Activated effector memory CD4-positive, alpha-beta T cell treated with Interleukin-2 at 50 U/mL for 16 hours (primary cell): ENCODE measurements at places on chromosomes 7 and 10.

DNA sequence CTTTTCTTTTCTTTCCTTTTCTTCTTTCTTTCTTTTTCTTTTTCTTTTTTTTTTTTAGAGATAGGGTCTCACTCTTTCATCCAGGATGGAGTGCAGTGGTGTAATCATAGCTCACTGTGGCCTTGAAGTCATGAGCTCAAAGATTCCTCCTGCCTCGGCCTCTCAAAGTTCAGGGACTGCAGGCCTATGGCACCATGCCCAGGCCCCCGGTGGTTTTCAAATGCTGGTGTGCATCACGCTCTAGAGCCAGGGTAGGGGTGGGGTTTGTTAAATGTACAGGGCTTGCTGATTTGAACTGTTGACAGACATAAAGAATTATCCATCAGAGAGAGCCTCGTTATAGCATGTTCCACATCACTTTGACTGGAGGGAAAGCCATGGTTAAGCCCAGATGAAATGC, 5.8 kb downstream of the MINDY4 start:
- DNase-seq: no peak

- DNase-seq: no peak
Measured at GRCh38 chr10:111579473-111579872, 502.6 kb downstream of the ADRA2A start.

DNA sequence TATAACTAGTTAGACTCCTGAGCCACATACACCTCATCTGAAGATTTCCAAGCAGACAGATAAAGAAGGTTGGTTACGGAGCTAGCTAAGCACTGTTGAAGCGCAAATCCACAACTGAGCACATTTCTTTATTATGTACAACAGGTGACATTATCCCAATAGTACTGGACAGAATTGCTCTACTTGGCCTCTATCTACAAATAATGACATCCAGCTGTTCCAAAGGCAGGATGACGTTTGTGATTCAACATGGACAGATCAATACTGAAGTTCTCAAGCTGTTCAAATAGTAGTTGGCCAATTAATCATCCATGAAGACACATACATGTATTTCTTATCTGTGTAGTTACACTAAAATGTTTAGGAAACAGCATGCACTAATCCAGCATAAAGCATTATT, 101.0 kb downstream of the UBE2H start:
- DNase-seq: no peak

DNA sequence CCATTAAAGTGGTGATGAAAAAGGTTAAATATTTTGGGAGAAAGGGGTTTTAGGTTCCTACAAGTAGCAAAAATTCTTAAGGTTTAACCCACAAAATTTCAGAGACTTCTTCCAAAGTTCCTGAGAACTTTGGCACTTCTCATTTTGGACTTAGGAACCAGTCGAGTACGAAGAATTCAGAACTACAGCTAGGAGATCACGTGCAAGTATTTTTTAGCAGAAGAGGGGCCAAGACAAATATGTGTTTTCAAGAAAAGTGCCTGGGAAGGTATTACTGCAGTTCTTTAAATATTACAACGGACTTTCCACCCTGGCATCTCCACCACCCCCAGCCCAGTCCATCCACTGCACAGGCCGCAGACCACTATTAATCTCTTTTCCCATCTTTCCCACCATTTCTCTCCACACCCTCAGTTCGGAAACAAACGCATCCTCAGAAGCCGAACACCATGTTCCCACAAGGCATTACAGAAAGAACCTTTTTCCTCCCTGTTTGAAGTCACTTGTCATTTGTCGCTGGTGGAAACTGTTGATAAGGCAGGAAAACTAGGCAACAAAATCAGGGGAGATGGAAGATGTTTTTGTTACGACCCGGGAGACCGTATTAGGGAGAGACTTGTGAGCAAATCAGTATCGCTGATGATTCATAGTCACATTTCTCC, 7.1 kb downstream of the INHBA start:
- no peak for DNase-seq

GRCh38 chr7:77239471-77239870, 39.9 kb upstream of the FGL2 start:
- DNase-seq: no peak

DNA sequence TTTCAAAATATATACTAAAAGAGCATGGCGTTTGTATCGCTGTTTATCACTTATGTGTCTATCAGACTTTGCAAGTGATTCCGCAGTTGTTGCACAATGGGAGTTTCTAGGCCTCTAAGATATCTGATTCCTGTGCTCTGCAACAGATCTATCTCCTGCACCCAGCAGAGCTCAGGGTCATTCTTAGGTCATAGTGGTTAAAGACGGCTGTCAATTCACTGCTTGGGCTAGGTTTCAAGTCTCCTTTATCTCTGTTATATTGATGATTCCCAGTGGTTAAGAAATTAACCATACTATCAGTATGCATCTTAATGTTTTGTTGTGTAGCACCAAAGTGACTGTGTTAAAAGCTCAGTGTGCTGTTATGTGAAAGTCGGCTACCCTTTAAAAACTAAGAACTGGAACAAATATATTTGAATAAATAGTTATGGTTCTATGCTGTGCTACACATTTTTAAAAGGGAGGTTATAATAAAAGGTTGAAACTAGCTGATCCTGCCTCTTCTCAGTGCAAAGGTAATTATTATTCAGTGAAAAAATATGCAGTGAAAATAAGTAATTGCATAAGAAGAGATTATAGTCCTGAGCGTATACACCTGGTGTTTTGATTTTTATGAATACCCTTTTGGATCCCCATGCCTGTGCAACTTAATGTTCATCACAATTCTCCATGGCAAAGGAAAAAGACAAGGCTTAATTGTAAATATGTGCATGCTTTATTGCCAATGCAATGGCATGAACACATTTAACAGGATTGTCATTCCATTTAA, 24.0 kb downstream of the HOXA1 start:
- DNase-seq: no peak

DNA sequence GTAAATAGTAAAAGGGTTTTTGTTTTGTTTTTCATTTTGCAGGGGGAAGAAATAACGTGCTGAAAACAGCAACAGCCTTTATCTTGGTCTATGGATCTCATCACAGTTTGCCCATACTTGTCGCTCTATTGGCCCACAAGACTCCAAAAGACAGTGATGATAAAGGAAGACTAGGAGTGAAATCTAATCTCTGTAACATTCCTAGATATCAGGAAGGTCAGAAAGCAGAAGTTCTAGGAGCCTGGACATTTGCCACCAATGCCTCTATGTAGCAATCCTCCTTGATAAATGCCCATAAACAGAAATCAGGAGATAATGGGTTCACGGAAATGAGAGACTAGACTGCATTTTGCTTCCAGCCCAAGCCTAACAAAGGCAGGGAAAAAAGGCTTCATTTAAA, 8.9 kb downstream of the CUBN start:
- DNase-seq: no peak

GRCh38 chr10:72334196-72334824, 20.4 kb downstream of the DNAJB12 start:
- DNase-seq: no peak

DNA sequence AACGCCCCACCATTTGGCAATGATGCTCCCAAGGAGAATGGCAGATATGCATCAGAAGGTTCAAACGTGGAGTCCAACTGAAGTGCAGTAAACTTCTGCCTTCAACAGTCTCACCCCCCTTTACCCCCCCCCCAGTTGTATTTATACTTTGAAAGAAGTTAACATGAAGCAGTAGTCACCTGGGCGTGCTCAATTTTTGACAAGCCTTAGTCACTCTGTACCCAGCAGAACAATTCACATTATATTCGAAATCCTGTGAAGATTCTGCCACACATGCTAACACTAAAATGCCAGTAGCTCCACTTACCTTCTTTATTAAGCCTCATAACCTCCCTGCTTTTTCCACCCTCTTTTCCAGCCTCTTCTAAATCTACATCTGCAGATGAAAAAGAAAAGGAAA, 894 bp downstream of the ATXN7L1 start:
- no peak for DNase-seq

GRCh38 chr7:2172311-2173188, 60.2 kb downstream of the MAD1L1 start:
- DNase-seq: no peak

DNA sequence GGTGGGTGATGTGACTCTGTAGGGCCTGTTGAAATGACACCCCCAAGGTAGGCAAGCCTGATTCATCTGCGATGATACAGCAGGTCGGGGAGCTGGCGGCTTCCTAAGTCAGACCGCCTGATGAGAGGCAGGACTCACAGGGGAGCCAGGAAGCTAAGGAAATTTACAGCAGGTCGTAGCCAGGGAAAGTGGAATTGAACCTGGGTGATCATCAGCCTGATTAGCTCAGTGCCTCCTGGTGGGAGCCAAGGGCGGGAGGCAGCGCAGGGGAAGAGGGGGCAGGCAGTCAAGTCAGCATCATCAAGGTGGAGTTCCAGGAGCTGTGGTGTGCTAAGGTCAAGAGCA, 18.5 kb upstream of the TRIM56 start:
- DNase-seq: no peak

GRCh38 chr7:130733931-130734814, at the start of gene KLF14:
Gene KLF14 (minus strand): TSS chr7:130734207. CDS start chr7:130734033, 174 bp downstream.
- peak; percentile 8 for DNase-seq

- no peak for DNase-seq
Measured at GRCh38 chr7:24978843-24979469, 1.0 kb downstream of the OSBPL3 start.
